ENCODE measurements at places on chromosomes 11 and 22.

- no peak for DNase-seq
Observed at GRCh38 chr11:85749287-85749834, 61.6 kb downstream of the SYTL2 start.

- DNase-seq, result peak; percentile 48
Observed at GRCh38 chr22:31055635-31056159, 25.4 kb upstream of the SMTN start.

- DNase-seq, result peak; percentile 32
Observed at GRCh38 chr11:46489656-46490560, 98.3 kb upstream of the CHRM4 start.

- DNase-seq, result no peak
Observed at GRCh38 chr11:6862961-6863360, at the start of gene OR10A2. TSS of gene OR10A2 (plus strand) at chr11:6863057. CDS start at chr11:6869755, 6,698 bp downstream.
